ENCODE measurements at places on chromosomes 2 and 18.

DNA sequence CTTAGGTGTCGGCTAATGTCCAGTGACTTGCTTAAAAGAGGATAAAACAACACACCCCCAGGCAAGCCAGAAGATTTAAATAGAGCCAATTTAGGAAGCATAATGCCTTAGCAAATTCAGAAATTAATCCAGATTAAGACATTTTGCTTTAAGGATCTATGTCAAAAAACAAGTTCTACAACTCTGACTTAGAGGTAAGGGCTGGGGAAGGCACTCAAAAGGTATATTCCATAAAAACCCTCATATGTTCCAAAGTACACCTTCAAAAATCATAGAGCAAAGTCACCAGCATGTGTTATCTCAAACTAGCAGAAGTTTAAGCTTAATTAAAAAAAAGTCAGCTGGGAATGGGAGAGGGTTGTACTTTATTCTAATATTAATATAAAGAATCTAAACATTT, 206.4 kb downstream of the NOL4 start:
- no peak for DNase-seq

DNA sequence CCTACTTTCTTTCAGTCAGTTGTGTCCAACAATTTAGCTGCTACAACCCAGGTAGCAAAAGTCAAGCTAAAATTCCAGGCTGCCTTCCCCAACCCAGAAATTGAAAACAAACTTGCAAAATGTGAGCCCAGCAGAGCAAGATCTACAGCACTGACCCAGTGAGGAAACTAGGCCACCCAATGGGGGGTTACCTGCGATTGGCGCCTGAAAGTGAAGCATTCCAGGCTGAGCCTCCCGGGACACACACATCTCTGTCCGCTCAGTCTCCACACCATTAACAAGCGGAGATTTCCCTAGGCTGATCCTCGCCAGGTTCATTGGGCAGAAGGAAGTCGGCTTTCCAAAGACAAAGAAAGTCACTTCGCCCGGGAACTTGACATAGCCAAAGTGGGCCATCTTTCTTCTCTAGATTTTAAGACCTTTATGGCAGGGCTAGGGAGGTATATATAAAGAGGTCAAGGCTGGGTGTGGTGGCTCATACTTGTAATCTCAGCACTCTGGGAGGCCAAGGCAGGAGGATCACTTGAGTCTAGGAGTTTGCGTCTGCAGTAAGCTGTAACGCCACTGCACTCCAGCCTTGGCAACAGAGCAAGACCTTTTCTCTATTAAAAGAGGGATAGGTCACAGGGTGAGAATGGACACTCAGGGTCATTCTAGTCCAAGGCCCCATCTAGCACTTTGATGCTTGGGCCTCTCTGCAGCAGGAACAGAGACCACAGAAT, 53.6 kb downstream of the TTC32 start:
- DNase-seq: no peak

GRCh38 chr18:11654736-11655605, 34.1 kb upstream of the GNAL start:
- peak; percentile 52 for DNase-seq

GRCh38 chr18:50726960-50727589, 92.7 kb downstream of the MRO start:
- DNase-seq: no peak

GRCh38 chr2:239379641-239380170, 21.1 kb downstream of the HDAC4 start:
- no peak for DNase-seq

- DNase-seq: no peak
These were observed 261.3 kb upstream of the CCDC68 start for GRCh38 chr18:55220523-55220922.

DNA sequence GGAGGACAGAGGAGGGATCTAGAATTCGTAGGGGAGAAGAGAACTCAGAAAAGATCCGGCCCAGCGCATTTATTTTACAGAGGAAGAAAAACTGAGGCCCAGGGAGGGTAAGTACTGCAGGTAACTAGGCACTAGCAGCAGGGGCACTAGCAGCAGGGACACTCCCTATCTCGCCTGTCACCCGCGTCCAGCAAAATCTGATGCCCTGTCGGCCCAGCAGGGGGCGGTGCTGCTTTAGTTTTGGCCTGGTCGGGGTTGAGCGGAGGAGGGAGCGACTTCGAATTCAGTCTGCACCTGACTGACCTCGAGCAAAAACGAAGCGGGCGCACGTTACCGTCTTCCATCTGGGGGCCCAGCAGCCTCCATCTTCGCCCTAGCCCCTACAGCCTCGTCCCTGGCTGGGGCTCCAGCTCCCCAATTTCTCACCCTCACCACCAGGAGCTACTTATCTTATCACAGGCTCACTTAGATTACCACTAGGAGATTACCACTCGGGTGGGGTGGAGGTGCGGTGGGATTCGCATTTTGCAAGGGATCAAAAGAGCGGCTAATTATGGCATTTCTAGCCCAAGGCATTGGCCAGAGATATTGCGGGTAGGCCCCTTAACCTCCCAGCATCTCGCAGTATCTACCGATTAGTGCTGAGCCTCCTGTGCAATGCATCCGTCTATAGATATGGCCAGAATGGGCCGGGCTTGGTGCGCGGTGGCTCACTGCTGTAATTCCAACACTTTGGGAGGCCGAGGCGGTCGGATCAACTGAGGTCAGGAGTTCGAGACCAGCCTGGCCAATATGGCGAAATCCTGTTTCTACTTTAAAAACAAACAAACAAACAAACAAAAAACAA, 17.8 kb upstream of the CD8A start:
- peak; percentile 83 for DNase-seq

GRCh38 chr2:99481527-99481926, 8.3 kb downstream of the REV1 start:
- no peak for DNase-seq

DNA sequence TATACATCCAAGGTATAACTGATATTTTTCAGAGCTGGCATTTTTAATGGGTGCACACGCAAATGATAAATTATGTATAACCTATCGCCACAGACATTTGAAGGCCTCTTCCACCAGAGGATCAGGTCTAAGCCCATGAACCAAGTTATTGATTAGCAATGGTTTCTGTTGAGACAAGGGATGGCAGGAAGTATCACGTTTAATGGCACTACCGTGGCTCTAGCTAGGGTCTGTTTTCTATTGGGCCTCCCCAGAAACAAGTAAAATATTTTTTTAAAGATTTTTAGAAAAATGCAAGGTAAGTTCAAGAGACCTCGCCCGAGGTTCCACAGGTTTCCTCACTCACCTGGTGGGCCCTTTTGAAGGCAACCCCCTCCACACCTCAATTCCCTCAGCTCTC, 667 bp downstream of the GFPT1 start:
- DNase-seq: no peak

- no peak for DNase-seq
These were observed 211.6 kb upstream of the MMADHC start for GRCh38 chr2:149799013-149799705.

DNA sequence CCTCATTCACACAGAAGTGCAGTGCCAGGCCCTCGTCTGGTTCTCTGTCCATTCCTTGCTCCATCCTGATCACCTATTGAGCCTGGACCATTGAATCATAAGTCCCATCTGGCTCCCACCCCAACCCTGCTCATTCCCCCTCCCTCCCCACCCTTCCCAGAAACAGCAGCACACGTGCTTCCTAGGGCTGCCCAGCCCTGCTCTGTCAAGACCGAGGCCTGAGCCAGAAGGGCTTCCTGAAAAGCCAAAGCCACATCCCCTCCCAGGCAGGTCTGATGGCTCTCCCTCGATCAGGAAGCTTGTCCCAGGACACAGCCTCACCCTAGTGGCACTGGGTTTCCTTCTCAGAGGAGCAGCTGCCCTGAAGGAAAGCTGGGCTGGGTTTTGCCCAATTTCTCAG, 79.8 kb upstream of the FZD7 start:
- no peak for DNase-seq

DNA sequence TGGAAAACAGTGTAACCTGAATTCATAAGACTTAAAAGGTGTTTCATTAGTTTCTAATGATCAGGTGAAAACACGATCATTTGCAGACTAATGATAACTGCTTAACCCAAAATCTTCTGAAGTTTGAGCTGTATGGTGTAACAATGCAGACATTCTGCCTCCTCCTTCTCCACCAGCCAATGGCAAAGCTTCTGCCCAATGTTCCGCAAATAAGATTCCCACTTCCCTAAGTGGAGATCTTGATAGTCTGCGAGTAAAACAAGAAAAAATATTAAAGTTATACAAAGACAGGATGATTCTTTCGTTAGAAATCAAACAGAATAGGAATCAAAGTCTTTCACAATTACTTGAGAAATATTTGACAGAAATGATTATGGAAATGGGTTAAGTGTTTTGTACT, 8.1 kb downstream of the C2orf42 start:
- DNase-seq: no peak

DNA sequence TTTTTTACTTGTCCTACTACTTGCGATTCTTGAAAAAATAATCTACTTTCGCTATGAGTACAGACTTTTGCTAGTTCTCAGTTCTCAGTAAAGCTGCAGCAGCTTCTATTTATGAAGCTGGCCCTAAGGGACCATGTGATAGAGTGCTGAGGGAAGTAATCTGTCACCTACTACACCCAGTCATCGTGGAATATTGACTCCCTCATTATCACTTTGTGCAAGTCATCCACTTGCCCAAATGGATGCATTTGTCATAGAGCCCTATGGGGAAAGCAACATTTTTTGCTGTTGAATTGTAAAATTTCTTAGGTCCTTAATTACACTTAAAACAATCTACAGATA, 1919.8 kb downstream of the SUCLG1 start:
- no peak for DNase-seq

DNA sequence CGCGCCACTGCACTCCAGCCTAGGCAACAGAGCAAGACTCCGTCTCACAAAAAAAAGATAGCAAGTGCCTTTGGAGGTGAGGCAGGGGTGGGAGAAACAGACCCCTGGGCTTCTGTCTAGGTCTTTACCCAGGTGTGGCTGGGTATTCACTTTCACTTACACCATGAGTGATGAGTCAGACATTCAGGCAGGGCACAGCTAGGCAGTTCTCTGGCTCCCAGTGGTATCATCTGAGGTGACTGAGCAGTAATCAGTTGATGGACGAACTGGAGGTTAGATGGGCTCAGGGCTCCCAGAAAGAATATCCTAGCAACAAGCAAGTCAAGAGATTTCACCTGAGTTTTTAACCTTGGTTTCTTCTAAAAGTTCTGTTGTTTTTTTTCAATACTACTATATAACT, 107.0 kb upstream of the RAB6C start:
- DNase-seq: no peak

DNA sequence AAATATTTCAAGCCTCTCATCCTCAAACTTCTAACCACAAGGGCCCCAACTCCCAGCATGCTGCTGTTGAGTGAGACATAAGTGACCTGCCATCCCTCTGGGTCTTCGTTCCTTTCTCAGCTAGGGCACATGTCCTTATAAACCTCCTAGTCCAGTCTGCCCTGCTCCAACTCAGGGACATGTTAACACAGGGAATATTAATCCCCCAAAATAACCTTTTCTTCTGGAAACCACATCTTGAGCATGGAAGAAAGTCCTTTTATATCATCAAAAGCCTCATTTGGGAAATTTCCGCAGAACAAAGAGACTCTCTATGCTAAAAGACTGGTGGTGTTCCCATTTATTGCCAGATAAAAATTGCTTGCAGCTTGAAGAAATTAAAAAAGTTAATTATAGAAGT, 14.4 kb downstream of the TNP1 start:
- DNase-seq: no peak

DNA sequence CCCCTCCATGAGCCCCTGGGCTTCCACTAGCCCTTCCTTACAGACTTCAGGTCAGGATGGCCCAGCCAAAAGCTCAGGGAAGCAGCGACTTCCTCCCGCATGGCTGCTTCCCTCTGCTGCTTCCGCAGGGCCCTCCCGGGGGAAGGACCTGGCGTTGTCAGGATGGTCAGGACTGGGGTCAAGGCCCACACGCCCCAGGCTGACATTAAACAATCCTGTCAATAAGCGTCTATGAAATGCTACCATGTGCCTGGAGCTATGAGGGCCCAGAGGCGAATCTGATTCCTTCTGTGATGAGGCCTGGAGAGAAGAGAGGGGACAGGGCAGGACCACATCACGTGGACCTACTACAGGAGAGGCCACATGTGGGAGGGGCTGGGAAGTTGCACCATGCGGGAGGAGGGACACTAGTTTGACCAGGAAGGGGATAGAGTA, 17.3 kb downstream of the CYS1 start:
- no peak for DNase-seq

- no peak for DNase-seq
These were observed 4.5 kb upstream of the CREB1 start for GRCh38 chr2:207525296-207525695.

DNA sequence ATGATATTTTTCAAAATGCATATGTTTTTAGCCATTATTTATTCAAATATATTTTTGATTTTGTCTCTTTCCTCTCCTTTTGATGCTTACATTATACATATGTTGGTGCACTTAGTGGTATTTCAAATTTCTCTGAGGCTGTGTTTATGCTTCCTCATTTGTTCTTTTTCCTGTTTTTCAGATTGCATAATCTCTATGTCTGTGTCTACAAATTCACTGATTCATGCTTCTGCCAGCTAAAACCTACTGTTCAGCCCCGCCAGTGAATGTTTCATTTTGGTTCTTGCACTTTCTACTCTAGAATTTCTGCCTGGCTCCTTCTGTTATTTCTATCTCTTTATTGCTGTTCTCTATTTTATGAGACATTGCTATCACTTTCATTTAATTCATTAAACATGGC, 951.7 kb upstream of the CNTNAP5 start:
- no peak for DNase-seq

DNA sequence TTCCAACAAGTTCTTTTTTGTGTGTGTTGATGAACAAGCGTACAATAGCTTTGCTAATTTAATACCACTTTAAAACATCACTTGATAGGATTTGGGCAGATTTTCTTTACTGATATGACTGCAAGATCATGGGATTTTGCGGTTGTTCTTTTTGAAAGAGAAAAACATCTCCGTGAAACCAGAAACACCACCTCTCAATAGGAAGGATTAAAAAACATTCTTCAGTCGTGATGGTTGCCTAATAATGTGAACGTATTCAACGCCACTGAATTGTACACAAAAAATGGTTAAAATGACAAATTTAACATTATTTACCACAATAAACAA, 19.3 kb downstream of the RBMS1 start:
- no peak for DNase-seq

All from left ventricle myocardium inferior (tissue), 1 donor.